Fibroblast of mammary gland (primary cell): ENCODE measurements at places on chromosomes 1 and 21.

DNA sequence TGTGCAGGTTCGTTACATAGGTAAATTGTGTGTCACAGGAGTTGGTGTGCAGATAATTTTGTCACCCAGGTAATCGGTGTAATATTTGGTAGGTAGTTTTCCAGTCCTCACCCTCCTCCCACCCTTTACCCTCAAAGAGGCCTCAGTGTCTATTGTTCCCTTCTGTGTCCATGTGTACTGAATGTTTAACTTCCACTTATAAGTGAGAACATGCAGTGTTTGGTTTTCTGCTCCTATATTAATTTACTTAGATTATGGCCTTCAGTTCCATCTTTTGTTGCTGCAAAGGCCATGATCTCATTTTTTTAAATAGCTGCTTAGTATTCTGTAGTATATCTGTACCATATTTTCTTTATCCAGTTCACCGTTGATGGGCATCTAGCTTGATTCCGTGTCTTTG is 87.3 kb downstream of the RPS6KC1 start:
- DNase-seq = no peak

- no peak for DNase-seq
These were observed 257.4 kb downstream of the PDE4B start for GRCh38 chr1:66050123-66050522.

DNA sequence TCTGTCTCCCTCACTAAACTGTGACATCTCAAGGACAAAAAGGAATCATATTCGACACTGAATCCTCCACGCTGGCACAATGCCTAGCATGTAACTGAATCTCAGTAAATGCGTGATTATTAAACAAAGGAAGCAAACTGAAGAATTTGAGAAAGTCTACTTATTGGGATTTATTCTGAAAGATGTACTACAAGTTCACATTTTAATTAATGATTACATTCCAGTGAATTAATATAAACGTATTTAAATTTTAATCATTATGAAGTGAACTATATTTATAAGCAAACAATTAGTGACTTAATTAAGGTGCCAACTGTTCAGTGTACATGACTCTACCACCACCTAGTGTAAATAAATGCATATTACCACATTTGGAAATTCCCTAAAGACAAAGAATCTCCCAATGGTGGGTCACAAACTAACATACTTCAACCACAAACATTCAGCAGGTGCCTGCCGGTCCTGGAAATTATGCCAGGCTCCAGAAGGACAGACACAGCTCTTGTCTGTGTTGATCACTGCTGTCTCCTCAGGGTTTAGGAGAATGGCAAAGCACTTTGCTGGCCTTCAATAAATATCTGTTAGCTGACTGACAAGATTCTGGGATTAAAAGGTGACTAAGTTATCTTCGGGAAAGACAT is 56.3 kb downstream of the SMYD3 start:
- DNase-seq = peak; percentile 42

- peak; percentile 67 for DNase-seq
These were observed 11.2 kb downstream of the HMGCL start for GRCh38 chr1:23814016-23814415.

- no peak for DNase-seq
These were observed 13.7 kb downstream of the ZBTB7B start for GRCh38 chr1:155016231-155016831.
